ENCODE measurements at places on chromosomes 1 and 21.
A peak's percentile ranks its signal among the peaks of the same experiment; 100 is the strongest.

DNA sequence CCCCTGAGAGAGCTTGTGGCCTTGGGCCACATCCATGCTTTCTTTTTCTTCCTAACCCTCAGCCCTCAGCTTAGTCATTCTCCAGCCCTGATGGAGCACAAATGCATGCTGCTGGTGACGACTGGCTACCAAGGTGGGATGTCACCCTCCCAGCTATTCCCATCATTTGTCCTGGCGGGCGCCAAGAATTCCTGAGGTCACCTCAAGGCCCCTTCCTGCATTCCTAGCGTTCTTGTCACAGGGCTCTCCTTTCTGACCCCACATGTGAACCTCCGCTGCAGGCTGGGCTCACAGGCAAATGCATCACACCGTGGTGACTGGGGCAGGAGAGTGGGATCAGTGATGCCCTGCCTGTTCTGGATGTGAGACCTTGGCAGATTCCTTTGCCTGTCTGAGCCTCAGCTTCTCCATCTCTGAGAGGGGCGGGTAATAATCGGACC lies 53.4 kb upstream of the IFFO2 start:
- DNase-seq = peak; percentile 99

- peak; percentile 45 for DNase-seq
Measured at GRCh38 chr1:17919525-17920439, 164.6 kb downstream of the ACTL8 start.

DNA sequence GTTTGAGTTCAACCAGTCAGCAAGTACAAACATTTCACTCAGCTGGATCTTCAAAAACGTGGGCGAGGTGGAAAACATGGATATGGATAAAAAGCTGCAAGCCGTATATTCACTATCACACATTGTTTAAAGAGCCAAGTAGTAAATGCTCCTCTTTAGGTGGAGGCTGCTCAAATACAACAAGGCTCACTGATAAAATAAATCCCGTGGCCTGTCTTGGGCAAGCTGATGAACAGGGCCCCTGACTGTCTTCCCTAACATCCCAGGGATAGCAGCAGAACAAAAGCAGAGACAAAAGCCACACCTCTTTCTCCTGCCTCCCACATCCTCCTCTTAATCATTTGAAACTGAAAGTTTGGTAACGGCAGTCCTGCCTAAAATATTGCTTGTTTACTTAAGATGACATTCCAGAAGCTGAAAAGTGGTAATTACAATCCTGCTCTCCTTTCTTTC lies 357.7 kb downstream of the TTLL7 start:
- DNase-seq = peak; percentile 53

GRCh38 chr21:43918385-43918947 lies 53.4 kb downstream of the AGPAT3 start:
- no peak for DNase-seq

DNA sequence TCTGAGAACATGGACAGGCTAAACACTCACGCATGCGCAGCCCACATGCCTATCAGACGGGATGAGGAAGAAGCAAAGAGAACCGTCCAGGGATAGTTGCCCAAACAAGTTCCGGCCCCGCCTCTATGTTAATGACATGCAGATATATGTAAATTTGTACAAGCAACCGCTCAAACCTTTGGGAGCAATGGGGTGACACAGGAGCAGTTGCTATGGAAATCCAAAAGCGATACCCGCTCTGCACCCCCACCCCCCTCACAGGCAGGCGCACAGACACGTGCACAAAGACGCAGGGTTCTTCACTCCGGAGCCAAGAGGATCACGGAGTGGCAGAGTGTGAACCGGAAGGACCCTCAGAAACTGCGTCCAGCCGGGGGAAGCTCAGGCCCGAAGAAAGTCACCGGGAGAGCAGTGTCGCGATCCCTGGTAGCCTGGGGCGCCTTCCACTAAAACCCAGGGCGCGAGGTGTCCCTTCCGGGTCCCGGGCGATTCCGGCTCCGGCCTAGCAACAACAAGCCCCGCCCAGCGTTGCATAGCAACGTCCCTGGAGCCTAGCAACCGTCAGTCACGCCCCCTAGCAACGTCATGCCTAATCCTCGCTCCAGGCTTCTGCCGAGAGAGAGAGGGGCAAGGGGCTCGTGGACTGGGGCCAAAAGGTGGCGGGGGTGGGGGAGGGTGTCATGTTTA lies 24.1 kb upstream of the ADGRB2 start:
- peak; percentile 87 for DNase-seq

- no peak for DNase-seq
Measured at GRCh38 chr1:82614090-82614489, 813.4 kb downstream of the ADGRL2 start.

- DNase-seq = peak; percentile 94
Measured at GRCh38 chr1:36321119-36321951, 2.1 kb downstream of the EVA1B start.

- DNase-seq = no peak
Measured at GRCh38 chr1:105362438-105362837, 1612.7 kb downstream of the AMY1C start.

- no peak for DNase-seq
Measured at GRCh38 chr21:36849461-36850105, 116.9 kb downstream of the HLCS start.

DNA sequence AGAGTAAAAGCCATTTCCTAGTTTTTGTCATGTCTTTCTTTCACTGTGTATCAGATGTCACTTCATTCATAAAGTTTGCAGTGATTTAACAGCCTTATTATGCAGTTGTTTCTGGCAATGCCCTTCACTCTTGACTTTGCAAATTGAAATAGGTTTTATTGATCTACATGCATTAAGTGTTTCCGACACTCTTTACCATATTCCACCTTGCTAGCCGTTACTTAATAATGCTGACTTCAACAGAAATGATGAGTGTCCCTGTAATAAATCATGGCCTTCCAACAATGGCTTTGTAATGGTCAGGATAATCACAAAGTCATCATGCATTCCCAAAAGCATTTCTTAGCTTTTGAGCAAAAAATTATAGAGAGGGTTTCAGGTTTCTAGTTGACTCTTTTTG lies 236.8 kb upstream of the FMN2 start:
- no peak for DNase-seq

- peak; percentile 20 for DNase-seq
Measured at GRCh38 chr1:35808450-35809113, 766 bp downstream of the AGO4 start.

GRCh38 chr21:16082038-16082816 lies 352.4 kb downstream of the USP25 start:
- peak; percentile 34 for DNase-seq

DNA sequence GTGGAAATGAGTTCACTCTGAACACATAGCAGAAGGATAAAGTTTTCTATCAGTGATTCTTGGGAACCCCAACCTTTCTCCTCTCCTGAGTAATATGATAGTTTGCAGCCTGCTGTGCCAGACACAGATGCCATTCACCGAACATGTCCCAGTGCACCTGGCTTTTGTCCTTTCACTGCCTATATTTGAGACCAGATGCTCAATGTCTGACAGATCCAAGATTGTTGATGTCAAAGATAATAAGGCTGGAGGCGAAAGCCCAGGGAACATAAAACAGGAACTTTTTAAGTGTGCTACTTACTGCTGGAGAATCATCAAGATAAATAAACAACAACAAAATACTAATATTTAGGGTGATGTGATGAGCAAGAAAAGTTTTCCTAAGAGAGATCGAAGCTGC lies 139.3 kb downstream of the TIAM1 start:
- DNase-seq = no peak

DNA sequence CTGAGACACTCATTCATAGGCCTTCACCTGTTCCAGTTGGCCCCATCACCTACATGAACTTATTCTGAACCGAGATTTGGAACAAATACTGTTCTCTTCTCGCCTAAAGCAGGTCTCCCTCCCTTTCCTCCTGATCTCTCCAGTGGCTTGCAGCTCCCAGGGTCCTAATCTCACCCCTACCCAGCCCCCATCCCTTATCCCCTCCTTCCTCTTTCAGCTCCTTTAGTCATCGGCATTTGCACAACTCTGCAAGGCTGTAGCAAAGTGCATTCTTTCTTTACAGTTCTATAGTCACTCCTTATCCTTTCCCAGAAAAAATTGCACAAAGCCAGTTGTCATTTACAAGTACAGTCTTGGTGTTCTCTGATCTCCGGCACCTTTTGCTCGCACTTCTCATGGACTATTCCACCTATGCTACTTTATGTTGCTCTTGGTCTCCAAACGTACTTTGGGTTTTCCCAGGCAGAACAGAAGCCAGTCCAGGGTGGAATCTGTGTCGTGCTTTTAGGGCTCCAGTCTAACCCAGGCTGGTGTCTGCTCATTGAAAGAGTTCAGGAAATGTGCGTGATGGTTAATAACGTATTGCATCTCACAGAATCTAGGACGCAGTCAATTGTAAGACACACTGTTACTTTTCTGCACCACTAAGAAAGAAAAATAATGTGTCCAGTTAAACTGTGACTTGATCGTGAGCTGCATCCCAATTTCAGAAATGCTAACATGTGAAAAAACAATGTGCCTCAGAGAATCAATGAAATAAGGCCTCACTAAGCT lies 965 bp downstream of the ABCA4 start:
- no peak for DNase-seq

- no peak for DNase-seq
Measured at GRCh38 chr1:236009191-236009590, 55.7 kb downstream of the NID1 start.

GRCh38 chr21:41610042-41610839 lies 102.3 kb upstream of the TMPRSS2 start:
- peak; percentile 46 for DNase-seq

GRCh38 chr21:45432575-45433255 lies 27.8 kb downstream of the COL18A1 start:
- no peak for DNase-seq

DNA sequence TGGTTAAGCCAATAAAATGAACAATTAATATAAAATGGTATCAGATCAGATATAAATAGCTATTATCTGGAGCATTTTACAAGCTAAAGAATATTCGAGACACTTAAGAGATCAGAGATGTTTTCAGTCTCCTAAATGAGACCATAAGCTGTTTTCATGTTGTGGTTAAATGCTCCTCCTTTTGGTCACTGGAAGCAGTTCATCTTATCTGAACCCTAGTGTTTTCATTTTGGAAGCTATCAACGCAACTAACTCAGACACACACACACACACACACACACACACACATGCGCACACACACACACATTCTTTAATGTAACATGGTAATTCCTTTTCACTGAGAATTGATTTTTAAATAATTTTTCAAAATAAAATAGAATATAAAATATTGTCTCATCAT lies 10.0 kb upstream of the LRRC8C start:
- peak; percentile 14 for DNase-seq

- DNase-seq = no peak
Measured at GRCh38 chr21:37419228-37419906, 52.8 kb downstream of the DYRK1A start.

DNA sequence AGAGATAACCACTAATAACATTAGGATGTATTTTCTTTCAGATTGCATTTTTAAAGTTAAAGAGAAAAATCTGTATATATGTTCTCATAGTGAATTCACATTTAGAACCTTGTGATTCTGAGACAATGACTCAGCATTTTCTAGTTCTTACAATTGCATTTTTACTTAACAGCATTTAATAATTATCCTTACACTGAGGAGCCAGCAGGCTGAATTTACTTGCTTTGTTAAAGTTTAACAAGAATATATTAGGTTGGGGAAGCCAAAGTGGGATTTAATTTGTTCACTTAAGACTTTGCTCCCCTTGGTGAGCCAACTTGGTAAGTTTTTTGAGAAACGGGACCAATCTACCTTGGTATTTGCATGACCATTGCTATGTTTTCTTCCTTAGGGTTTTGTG lies 4.5 kb downstream of the PATJ start:
- peak; percentile 33 for DNase-seq

DNA sequence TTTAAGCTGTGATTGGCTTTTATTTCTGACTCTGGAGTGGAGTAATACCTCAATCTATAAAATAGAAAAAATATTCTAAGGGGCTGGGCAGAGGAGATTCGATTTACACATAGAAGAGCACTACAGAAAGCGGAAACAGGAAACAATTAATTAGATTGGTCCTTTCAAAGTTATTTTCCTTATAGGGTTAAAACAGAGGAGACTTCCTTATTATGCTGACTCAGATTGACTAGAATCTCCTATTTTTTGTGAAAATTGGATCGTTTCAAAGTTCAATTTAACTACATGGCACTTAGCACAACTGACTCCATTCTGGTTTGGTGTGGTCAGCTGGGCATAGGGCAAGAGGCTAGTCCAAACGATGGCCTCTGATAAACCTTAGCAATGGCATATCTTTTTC lies 48.3 kb upstream of the NCAM2 start:
- no peak for DNase-seq

DNA sequence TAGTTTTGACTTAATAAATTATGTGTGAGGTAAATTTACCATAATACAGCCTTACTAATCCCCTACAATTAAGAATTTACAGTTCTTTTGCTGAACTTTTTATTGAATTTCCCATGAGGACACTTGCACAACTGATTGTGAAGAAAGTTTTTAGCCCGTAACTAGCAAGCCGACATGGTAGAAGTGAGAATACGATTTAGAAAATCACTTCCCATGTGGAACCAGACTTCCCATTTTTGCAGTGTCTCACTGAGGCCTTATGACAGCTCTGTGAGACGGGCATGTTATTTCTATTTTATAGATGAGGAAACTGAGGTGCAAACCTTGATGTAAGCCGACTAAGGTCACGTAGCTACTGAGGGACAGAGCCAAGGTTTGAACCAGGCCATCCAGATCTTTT lies 32.5 kb upstream of the LMO4 start:
- no peak for DNase-seq

DNA sequence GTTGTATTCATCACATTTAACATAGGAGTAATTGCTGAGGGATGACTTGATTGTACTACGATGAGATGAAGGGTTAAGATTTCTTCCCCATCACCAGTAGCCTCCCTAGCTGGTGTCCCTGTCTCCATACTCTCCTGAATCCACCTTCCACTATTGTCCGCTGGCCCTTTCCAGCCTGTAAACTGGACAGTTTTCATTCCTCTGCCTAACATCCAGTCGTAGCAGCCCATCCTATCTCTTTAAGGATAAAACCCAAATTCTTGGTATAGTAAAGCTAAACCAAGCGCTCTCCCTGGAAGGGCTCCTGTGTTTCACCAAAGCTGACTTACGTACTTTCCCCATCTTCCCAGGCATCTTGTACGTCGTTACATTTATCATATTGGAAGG lies 670 bp downstream of the COX20 start:
- peak; percentile 23 for DNase-seq

GRCh38 chr1:10430216-10431069 lies at the start of gene CENPS:
Gene CENPS, plus strand, starts transcription at chr1:10430433. Its CDS starts 85 bp downstream, at chr1:10430518.
- DNase-seq = peak; percentile 84
